Mesendoderm (in vitro differentiated cells): ENCODE measurements at places on chromosomes 7 and 10.
A peak's percentile ranks its signal among the peaks of the same experiment; 100 is the strongest.

- no peaks in the 10 kb centered on the region for H3K27me3 ChIP-seq
- no peak overlapping the region for H3K27ac ChIP-seq
- no peaks in the 10 kb centered on the region for H3K36me3 ChIP-seq
- peaks cover 4% of the 10 kb centered on the region for H3K4me1 ChIP-seq
- H3K4me3 ChIP-seq: no peak overlapping the region
These were observed 96.4 kb downstream of the ARHGAP12 start for GRCh38 chr10:31832261-31832660.

- peaks cover 9% of the 10 kb centered on the region for H3K4me1 ChIP-seq
- H3K27me3 ChIP-seq: no peaks in the 10 kb centered on the region
- H3K4me3 ChIP-seq: no peak overlapping the region
- DNase-seq: peak; percentile 58
These were observed 43.0 kb downstream of the ELMO1 start for GRCh38 chr7:37405603-37406122.

- H3K4me3 ChIP-seq: no peak within 1 kb of the TSS
- no peaks in the 10 kb centered on the region for H3K27me3 ChIP-seq
- H3K36me3 ChIP-seq: no peaks in the 10 kb centered on the region
- no peak within 1 kb of the TSS for H3K27ac ChIP-seq
- DNase-seq: peak; percentile 72
These were observed at the start of gene CFAP46 for GRCh38 chr10:132942101-132943057. CFAP46 (minus strand) TSS chr10:132942570; CDS start chr10:132942484, 86 bp downstream.

DNA sequence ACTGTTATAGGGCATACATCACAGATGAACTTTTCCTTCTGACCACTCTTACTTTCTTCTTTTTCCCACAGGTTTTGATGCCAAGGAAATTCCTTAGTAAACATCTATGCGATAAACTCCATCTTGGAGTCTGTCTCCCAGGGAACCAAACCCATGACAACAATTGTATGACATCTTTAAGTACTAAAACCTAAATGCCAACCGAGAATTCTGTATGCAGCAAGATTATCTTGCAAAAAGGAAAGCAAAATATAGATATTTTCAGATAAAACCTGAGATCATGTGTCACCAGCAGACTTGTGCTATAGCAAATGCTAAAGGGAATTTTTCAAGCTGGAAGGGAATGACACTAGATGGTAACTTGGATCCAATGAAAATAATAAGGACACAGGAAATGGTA lies 22.0 kb upstream of the BEND7 start:
- no peak overlapping the region for H3K4me3 ChIP-seq
- no peaks in the 10 kb centered on the region for H3K27me3 ChIP-seq
- no peak for DNase-seq
- no peaks in the 10 kb centered on the region for H3K36me3 ChIP-seq

- no peaks in the 10 kb centered on the region for H3K4me1 ChIP-seq
- DNase-seq: peak; percentile 55
These were observed 22.8 kb downstream of the PPIA start for GRCh38 chr7:44819292-44819691.

DNA sequence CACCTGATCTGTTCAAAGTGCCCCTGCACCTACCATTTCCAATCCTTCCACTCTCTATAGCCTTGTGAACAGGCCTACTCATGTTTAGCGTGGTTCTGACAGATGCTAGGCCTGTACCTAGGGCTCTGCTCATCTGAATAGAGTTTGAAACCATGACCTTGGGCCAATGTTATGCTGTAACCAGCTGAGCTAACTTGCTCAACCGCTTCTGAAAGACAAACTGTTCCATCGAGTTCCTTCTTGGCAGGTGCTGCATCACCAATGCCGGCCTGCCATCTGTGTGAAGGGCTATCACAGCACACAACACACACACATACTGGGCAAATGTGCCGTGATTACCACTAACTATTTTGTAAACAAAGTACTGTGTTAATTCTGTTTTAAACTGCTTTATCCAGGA lies 419.0 kb upstream of the GALNT17 start:
- H3K4me1 ChIP-seq: peaks cover 6% of the 10 kb centered on the region
- no peak for DNase-seq
- H3K4me3 ChIP-seq: no peak overlapping the region
- H3K36me3 ChIP-seq: no peaks in the 10 kb centered on the region

DNA sequence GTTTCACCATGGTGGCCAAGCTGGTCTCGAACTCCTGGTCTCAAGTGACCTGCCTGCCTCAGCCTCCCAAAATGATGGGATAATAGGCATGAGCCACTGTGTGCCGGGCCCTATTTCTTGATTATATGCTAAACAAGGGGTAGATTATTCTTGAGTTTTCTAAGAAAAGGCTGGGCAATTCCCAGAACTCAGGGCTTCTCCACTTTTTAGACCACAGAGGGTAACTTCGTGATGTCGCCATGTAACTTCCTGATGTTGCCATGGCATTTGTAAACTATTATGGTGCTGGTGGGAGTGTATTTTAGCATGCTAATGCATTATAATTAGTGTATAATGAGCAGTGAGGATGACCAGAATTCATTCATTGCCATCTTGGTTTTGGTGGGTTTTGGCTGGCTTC lies 35.8 kb downstream of the OTUD1 start:
- H3K4me1 ChIP-seq: peaks cover 2% of the 10 kb centered on the region
- H3K27ac ChIP-seq: no peak overlapping the region
- no peak for DNase-seq
- no peaks in the 10 kb centered on the region for H3K36me3 ChIP-seq
- H3K27me3 ChIP-seq: no peaks in the 10 kb centered on the region

DNA sequence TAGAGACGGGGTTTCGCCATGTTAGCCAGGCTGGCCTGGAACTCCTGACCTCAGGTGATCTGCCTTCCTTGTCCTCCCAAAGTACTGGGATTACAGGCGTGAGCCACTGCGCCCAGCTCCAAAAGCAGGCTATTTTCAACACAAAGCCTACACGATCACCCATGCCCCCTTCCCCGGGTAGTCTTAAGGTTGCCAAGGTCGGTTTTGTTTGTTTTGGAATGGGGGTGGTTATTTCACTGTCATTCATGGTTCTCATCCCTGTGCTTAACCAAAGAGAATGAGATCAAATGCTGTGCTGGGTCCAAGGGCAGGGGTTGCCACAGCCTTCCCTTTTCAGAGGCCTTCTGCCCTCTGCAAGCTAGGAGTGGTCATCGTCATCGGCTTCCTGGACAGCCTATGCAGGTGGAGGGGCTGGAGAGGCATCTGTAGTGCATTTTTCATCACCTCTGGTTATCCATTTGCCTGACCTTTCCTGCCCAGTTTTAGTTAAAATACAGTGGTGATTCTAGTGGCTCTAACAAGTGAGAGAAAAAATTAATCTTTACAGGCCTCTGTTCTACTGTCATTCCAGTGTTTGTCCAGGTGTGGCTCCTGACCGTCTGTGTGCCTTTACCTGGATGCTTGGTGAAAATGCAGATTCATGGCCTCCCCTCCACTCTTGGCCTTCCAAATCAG lies 11.4 kb downstream of the BLVRA start:
- H3K4me3 ChIP-seq: no peak overlapping the region
- DNase-seq: no peak
- no peak overlapping the region for H3K27ac ChIP-seq
- peaks cover 5% of the 10 kb centered on the region for H3K4me1 ChIP-seq
- no peaks in the 10 kb centered on the region for H3K36me3 ChIP-seq
- H3K27me3 ChIP-seq: no peaks in the 10 kb centered on the region

- H3K4me1 ChIP-seq: no peaks in the 10 kb centered on the region
- no peak overlapping the region for H3K4me3 ChIP-seq
- H3K36me3 ChIP-seq: no peaks in the 10 kb centered on the region
- peak; percentile 70 for DNase-seq
These were observed 44.5 kb upstream of the HSPB1 start for GRCh38 chr7:76257973-76258372.

GRCh38 chr7:38102507-38102906 lies 75.5 kb upstream of the STARD3NL start:
- no peak for DNase-seq
- H3K4me3 ChIP-seq: no peak overlapping the region
- H3K27ac ChIP-seq: no peak overlapping the region
